HT1080 (cell line): ENCODE measurements at places on chromosomes 1 and 21.

GRCh38 chr1:245434280-245434679 lies 279.5 kb downstream of the KIF26B start:
- peak; percentile 3 for DNase-seq

GRCh38 chr1:20511518-20512428 lies 3.8 kb upstream of the MUL1 start:
- DNase-seq, result peak; percentile 6

DNA sequence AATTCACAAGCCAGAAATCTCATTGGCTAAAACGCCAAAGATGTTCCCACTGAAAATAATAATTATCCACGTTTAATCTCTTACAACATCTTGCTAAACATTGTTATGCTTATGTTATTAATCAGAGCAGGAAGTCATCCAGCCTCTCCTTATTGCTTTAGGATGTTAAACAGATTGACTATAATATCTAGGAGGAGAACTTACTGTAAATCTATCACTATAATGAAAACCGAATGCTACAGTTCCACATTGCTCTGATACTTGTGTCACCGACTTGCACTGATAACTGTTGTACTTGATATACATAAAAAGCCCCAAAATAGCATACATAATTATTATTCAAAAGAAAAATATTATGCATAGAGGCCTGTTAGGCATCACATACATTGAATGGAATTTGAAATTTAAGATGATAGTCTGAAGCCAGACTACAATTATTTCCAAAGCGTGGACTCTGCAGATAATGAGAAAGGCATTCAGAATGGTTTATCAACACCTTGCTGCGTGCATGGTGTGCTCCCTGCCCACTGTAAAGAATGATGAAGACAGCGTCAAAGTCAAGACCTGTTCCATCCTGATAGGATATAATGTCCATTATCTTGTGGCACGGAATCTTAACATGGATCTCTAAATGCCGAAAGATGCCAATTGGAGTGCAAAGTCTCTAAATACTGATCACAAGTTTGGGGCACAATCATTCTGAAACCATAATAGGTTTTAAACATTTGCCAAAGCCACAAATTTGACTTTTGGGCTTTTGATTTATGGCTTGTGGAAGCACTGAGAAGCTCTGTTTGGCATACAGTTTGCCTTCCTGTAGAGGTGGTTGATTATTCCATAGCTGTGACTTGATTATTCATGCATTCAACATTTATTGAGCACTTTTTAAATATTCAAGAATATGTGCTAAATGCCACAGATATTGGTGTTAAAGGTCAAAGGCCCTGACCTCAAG lies 71.3 kb downstream of the CRB1 start:
- no peak for DNase-seq

GRCh38 chr1:156025876-156026275 lies 5.1 kb upstream of the SSR2 start:
- peak; percentile 18 for DNase-seq

- peak; percentile 59 for DNase-seq
Observed at GRCh38 chr1:14822493-14822892, 224.0 kb downstream of the KAZN start.

GRCh38 chr1:68974447-68974846 lies 477.6 kb upstream of the DEPDC1 start:
- no peak for DNase-seq

GRCh38 chr1:7250597-7251453 lies 465.6 kb downstream of the CAMTA1 start:
- DNase-seq, result no peak

GRCh38 chr1:182279724-182280503 lies 111.7 kb downstream of the GLUL start:
- no peak for DNase-seq

DNA sequence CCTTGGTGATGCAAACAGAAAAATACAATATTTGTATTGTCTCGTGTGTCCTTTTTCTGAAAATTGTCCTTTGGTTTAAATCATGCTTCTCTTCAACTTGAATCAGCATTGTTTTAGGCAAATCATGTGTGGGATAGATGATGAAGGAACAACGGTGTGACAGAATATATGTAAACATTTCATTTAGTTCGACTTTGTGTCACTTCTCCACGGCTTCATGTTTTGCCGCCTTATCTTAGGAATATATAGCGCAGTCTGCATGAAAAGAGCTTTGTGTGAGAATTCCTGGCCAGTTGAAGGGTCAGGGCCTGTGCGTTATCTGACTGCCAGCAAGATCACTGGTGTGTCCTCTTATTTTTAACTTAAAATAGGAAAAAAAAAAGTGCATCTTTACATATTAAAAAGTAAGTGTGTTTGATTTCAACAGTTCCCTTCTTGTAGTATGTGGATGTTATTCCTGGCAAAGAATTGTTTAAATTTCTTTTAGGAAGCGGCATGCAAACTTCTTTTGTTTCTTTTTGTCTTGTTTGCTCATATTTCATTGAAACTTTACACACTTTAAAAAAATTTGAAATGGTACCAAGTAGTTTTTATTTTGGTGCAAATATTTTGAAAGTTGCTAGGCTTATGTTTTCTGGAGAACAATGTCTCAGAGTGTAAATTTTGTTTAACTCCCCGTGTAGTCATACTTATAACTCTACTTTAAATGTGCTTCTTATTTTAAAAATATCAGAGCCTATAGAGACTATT lies 465.2 kb downstream of the USP25 start:
- DNase-seq, result no peak

DNA sequence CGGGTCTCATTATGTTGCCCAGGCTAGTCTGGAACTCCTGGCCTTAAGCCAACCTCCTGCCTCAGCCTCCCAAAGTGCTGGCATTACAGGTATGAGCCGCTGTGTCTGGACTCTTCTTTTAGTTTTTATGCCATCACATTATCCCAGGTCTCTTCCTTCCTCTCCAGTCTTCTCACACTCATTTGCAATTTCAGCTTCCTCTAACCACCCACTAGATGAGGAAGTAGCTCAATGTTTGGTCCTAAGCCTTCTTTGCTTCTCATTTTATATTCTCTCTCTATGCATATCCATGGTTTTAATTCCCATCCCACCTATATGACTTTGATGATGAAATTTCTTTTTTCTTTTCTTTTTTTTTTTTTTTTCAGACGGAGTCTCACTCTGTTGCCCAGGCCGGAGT lies 3.1 kb upstream of the ZBTB8A start:
- DNase-seq, result no peak

DNA sequence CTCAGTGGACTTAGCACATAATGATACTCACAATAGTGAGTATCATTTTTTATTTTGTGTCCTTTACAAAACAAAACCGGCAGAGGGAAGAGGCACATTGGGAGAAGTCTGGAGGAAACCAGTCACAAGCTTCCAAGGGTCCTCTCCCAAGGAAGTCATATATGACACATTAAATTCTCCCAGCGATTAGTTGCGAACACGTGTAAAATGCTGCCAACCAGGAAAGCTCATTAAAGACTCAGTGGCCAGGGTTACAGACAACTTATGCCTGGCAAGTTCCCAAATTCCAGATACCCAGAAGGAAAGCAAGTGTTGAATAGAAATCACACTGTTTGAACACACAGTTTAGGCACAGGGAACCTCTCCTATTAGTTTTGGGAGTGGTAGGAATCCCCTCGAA lies 52.5 kb downstream of the TTC13 start:
- no peak for DNase-seq

DNA sequence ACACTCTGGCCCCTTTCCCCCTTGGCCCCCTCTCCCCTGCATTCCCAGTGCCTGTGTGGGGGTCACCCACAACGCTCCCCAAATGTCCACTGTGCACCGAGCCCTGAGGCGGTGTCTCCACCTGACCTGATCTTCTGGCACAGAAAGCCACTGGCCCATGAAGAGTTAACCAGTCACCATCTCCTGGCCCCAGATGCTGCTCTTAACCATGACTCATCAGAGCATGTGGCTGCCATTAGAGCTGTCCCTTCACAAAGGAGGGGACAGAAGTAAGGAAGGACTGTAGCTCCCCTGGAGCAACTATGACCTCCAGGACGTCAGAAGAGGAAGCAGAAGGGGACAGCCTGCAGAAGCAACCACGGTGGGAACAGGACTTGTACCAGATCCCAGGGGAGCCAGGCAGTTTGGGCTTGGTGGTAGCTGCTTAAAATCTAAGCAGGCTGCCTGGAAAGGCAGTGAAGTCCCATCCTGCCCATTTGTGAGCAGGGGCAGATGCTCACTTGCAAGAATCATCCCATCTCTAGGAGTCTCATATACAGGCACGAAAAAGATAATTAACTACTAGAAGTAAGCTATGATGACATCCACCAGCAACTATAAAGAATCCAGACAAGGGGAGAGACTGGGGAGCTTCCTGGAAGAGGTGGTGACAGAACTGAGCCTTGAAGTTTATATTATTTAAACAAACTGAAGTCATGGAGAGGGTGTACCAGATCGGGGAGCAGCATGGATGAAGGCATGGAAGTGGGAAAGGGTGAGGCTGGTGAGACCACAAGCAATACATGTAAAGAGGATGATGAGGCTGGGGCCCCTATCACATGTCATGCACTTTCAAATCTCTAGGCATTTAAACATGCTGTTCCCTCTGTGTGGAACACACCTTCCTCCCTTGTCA lies 1.1 kb upstream of the TTC39A start:
- DNase-seq, result peak; percentile 63

GRCh38 chr1:54127594-54128300 lies 25.1 kb downstream of the CDCP2 start:
- DNase-seq, result no peak

DNA sequence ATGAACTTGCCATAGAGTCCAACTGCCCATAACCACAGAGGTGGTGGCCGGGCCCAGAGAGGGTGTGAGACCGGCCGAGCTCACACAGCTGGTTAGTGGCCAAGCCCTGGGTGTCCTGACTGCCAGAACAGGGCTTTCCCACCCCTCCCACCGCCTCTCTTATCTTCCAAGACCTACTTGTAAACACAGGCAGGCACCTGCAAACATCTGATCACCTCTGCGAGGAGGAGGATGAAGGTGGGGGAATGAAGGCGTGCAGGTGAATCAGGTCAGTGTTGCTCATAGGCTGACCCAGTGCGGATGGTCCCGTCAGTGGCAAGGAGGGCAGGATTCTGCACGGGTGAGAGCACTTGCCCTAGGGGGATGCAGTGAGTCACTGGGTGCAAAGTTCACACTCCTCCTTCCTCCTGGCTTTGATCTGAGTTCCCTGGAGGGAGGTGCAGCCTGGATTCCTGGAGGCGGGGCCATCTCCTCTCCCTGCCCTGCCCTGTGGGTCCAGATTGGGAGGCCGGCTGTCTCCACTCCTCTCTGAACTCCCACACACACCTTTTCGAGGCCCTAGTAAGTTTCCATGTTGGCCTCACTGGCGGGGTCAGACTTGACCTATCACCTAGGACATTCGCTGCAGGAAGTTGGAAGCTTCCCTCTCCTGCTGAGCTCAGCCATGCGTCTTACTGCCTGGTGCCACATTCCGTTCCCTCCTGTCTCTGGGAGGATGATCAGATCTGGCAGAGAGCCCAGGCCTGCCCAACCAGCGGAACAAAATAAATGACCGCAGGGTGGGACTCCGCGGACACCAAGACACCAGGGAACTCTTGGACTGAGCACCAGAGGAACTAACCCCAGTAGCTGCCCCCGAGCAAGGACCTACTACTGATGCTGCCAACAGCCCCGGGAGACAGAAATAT lies 7.3 kb downstream of the UQCRHL start:
- DNase-seq, result peak; percentile 86

DNA sequence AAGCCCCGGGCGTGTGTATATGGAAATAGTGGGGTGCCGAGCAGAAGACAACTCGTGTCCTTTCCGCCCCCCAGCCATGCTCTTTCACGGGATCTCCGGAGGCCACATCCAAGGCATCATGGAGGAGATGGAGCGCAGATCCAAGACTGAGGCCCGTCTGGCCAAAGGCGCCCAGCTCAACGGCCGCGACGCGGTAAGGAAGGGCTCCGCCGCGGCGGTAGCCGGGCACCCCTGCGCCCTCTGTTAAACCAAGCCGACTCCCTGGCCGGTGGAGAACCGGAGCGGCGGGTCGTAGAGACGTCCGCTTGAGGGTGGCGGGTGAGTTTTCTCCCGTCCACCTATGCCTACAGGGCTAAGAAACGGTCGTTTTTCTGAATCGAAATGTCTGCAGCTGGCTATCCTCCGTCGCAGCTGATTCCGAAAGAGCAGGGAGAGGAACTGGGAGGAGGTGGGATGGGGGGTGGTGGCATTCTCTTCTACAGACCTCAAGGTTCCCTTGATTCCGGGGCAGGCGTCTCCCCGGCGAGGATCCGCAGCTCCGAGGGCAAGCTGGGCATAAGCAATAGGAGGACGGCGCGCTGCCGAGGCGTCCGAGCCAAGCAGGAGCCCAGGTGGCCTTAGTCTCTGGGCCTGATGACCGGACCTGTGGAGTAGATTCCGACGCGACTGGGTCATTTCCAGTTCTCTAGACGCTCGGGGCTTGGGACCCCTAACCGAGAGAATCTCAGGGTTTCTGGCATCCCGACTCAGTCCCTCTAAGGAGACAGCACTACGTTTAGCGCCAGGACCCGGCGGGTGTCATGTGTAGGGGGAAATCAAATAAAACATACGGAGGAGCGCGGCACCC lies 856 bp downstream of the LHX9 start:
- DNase-seq, result no peak

- peak; percentile 82 for DNase-seq
Observed at GRCh38 chr1:159088050-159088449, 11.5 kb upstream of the AIM2 start.

- DNase-seq, result no peak
Observed at GRCh38 chr1:201360486-201360885, 17.0 kb downstream of the TNNT2 start.

DNA sequence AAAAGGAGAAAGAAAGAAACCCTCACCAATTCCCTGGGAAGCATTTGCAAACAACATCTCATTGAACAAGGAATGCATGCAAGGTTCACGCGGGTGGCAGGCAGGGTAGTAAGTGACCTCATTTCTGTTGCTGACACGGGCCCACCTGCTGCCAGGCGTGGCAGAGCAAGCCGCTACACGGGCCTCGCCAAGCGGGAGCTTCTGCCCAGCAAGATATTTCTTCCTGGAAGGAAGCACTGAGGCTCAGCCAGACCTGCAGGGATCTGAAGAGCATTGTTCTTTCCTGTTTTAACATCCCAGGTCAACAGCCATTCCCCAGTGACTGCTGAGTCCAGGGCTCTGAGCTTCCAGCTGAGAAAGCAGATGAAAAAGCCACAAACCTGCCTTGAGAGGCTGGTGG lies 91.9 kb upstream of the IGSF21 start:
- DNase-seq, result no peak

- DNase-seq, result no peak
Observed at GRCh38 chr1:66227966-66228365, 306.0 kb upstream of the SGIP1 start.

DNA sequence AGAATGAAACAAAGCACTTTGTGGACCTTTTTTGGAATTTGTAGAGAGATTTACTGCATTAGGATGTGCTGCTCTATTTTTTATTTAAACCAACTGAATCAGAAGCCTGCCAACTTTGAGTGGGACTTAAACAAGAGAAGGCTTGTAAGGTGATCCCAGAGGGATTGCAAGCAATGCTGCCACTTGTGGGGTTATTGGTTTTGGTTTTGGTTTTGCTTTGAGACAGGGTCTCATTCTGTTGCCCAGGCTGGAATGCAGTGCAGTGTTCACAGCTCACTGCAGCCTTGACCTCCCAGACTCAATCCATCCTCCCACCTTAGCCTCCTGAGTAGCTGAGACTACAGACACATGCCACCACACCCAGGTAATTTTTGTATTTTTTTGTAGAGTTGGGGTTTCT lies 32.2 kb upstream of the GNG5 start:
- no peak for DNase-seq

GRCh38 chr1:156445789-156446263 lies 54.7 kb downstream of the MEF2D start:
- DNase-seq, result peak; percentile 86
